ENCODE measurements at places on chromosomes 1 and 21.

DNA sequence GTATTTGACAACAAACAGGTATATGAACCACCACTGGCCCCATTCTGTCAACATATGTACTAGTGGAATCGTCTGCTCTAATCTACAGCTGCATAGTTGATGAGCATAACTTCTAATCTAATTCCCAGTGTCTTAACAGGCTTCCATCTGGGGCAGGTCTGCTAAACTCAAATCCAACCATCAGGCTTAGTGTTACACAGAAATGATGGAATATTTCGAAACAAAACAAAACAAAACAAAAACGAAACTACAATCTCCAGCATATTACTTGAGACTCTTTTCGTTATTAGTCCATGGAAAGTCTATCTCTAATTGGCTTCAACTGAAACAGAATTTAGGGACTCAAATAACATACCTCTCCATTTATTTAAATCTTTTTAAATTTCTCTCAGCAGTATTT, 37.6 kb downstream of the DIPK1A start:
- DNase-seq = no peak

DNA sequence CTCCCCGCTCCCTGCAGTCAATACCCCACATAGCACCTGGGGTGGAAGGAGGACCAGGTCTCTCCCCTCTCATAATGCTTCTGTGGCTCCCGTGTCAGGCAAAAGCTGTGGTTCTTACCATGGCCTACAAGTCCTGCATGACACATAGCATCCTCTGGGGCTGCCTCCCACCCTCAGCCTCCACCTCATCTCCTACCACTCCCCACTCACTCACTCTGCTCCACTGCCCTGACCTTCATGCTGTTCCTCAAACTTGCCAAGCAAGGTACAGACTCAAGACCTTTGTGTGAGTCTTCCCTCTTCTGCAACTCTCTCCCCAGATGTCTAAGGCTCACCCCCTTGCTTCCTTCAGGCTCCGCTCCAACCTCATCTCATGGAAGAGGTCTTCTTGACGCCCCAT, 28.0 kb upstream of the VANGL1 start:
- no peak for DNase-seq

- no peak for DNase-seq
These were observed 1.9 kb downstream of the ITPKB start for GRCh38 chr1:226736908-226737818.

- no peak for DNase-seq
These were observed 66.7 kb upstream of the GJB5 start for GRCh38 chr1:34688006-34688741.

GRCh38 chr21:46362946-46363345, 39.0 kb downstream of the PCNT start:
- DNase-seq = no peak

- no peak for DNase-seq
These were observed 56.6 kb downstream of the PCNX2 start for GRCh38 chr1:233238884-233239431.

Measured in stimulated activated CD4-positive, alpha-beta T cell treated with anti-CD3 and anti-CD28 coated beads, Interleukin-1b, Interleukin-23, amount 100 ng/mL, for 1 hour (primary cell).